H1 (cell line): ENCODE measurements at places on chromosomes 13 and 19.

- peak overlapping the region; percentile 63 for H3K4me3 ChIP-seq
- peaks cover 10% of the 10 kb centered on the region for H3K4me1 ChIP-seq
- no peaks in the 10 kb centered on the region for H3K36me3 ChIP-seq
- no peak for DNase-seq
These were observed 688 bp downstream of the ZFP36 start for GRCh38 chr19:39407410-39407659.

GRCh38 chr19:882871-883497, 10.0 kb downstream of the MED16 start:
- H3K36me3 ChIP-seq, result peaks cover 8% of the 10 kb centered on the region
- no peak overlapping the region for H3K4me3 ChIP-seq
- H3K4me1 ChIP-seq, result no peaks in the 10 kb centered on the region
- no peak overlapping the region for H3K27ac ChIP-seq
- no peak for DNase-seq
- H3K27me3 ChIP-seq, result no peaks in the 10 kb centered on the region

- DNase-seq, result no peak
- H3K36me3 ChIP-seq, result peaks cover 51% of the 10 kb centered on the region
- H3K4me3 ChIP-seq, result peak overlapping the region; percentile 69
- H3K27me3 ChIP-seq, result no peaks in the 10 kb centered on the region
These were observed 2.4 kb downstream of the TCF3 start for GRCh38 chr19:1649706-1650649.

DNA sequence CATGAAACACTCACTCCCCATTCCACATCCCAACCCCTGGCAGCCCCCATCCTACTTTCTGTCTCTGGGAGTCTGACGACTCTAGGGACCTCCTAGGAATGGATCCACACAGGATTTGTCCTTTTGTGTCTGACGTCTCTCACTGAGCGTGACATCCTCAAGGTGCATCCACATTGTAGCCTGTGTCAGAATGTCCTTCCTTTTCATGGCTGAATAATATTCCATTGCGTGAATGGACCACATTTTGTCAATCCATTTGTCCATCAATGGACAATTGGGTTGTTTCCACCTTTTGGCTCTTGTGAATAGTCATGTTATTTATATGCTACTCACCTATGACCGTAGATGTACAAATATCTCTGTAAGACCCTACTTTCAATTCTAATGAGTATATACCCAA, 16.8 kb upstream of the NMRK2 start:
- peaks cover 36% of the 10 kb centered on the region for H3K36me3 ChIP-seq
- DNase-seq, result no peak
- H3K27me3 ChIP-seq, result no peaks in the 10 kb centered on the region
